ENCODE measurements at places on chromosomes 16 and 17. TPM values are rescaled to one million over a fixed set of nuclear protein-coding genes. Genes with fewer than 3 reads are reported as not detected.

The ZNF624 gene
- total RNA-seq, result 3.9 TPM

The SCNN1B gene
- 0.18 TPM for total RNA-seq

The MRC2 gene
- total RNA-seq, result 60.4 TPM

The CACNG3 gene
- not detected for total RNA-seq

The THRA gene
- 13.4 TPM for total RNA-seq

The TNFSF12 gene
- total RNA-seq, result 12.9 TPM

The FBXL16 gene
- total RNA-seq, result 5.6 TPM

The CMTM2 gene
- total RNA-seq, result not detected

The CCDC40 gene
- 7.2 TPM for total RNA-seq

The TBC1D26 gene
- not detected for total RNA-seq

The IRX6 gene
- not detected for total RNA-seq

The HBA1 gene
- 1.9 TPM for total RNA-seq

The EME1 gene
- total RNA-seq, result 14.9 TPM

The IL17C gene
- not detected for total RNA-seq

The MYH8 gene
- not detected for total RNA-seq

The C17orf100 gene
- 2.4 TPM for total RNA-seq

The GEMIN4 gene
- total RNA-seq, result 63.2 TPM

The APPBP2 gene
- total RNA-seq, result 15.8 TPM

The PLCG2 gene
- total RNA-seq, result 5.1 TPM

The RAI1 gene
- 37.8 TPM for total RNA-seq

The FOXN1 gene
- 0.06 TPM for total RNA-seq

The ABCA9 gene
- not detected for total RNA-seq

The TMEM107 gene
- 23.4 TPM for total RNA-seq

The CA4 gene
- not detected for total RNA-seq

The ZG16 gene
- not detected for total RNA-seq

The BRICD5 gene
- 6.5 TPM for total RNA-seq

The KRTAP4-12 gene
- total RNA-seq, result not detected

The ANKFN1 gene
- total RNA-seq, result not detected

The TRAF7 gene
- total RNA-seq, result 44.5 TPM

The MAPK7 gene
- total RNA-seq, result 19.3 TPM

The CARD14 gene
- 0.17 TPM for total RNA-seq

The HBZ gene
- total RNA-seq, result not detected

All from A549 treated with CORT108297 at 1 μM for 4 hours (cell line).